ENCODE measurements at places on chromosomes 12 and 14.

DNA sequence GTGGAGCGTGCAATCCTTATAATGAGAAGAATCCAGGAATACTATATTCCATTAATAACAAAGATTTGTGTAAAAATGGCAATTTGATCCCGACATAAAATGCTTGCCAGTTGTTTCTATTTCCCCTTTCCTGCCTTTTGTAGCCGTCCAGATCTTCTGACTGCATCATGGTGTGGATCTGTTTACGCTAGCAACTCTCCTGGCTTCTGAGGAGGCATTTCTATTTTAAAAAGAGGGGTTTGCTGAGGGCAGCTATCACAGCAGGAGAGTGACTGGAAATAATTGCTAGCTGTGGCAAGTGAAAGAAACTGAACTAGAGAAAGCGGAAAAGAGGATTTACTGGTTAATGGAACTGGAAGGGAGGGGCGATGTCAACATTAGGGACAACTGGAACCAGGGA is 145.6 kb downstream of the ATP23 start:
- DNase-seq = no peak

- no peak for DNase-seq
Observed at GRCh38 chr12:58346032-58346632, 404.8 kb downstream of the ATP23 start.

- DNase-seq = no peak
Observed at GRCh38 chr12:78149459-78149858, 318.8 kb downstream of the NAV3 start.

DNA sequence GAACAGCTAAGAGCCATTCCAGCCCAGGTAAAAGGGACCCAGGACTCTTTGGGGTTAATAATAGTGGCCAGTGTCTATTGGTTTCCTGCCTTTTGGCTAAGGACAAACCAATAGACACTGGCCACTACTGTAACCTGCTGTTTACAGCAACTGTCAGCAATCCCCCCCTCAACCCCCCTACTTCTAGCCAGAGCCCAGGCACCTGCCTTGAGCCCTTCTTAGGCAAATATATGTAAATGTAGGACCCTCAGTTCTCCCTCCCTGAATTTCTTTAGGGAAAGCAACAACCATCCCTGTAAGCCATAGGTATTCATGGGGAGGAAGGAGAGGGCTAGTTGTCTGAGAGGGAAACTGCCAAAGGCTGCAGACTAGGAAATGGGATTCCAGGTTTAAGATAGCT is 22.3 kb downstream of the HOXC4 start:
- DNase-seq = no peak

GRCh38 chr12:111557271-111558106 is 41.6 kb downstream of the ATXN2 start:
- DNase-seq = no peak
